ENCODE measurements at places on chromosomes 2 and 18.

DNA sequence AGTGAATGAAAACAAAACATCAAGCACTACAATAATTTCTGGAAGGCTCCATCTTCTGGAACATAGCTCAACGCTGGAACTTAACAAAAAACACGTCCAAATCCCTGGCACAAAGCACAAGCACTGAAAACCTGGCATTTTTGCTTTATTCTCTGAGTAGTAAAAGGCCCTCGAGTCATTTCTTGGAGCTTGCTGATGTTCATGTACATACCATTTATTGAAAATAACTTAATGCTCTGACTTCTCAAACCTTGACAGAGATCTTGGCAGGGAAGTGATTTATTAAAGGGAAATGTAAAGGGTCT lies 76.5 kb upstream of the STK17B start:
- no peak for DNase-seq

GRCh38 chr2:238465487-238466242 lies 38.9 kb downstream of the ASB1 start:
- no peak for DNase-seq

DNA sequence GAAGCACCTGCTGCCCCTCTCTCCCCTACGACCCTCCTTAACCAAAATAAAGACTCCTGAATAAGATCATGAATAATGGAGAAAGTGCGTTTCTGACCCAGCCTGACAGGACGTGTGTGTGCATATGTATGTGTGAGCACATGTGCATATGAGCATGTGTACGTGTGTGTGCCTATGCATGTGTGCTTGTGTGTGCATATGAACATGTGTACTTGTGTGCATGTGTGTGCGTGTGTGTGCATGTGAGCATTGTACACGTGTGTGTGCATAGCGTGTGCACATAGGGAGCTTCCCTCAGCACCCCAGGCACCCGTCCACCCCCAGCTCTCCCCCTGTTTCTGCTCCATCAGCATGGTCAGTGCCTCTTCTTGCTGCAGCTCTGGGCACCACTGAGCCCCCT lies 10.7 kb downstream of the KCNIP3 start:
- no peak for DNase-seq

DNA sequence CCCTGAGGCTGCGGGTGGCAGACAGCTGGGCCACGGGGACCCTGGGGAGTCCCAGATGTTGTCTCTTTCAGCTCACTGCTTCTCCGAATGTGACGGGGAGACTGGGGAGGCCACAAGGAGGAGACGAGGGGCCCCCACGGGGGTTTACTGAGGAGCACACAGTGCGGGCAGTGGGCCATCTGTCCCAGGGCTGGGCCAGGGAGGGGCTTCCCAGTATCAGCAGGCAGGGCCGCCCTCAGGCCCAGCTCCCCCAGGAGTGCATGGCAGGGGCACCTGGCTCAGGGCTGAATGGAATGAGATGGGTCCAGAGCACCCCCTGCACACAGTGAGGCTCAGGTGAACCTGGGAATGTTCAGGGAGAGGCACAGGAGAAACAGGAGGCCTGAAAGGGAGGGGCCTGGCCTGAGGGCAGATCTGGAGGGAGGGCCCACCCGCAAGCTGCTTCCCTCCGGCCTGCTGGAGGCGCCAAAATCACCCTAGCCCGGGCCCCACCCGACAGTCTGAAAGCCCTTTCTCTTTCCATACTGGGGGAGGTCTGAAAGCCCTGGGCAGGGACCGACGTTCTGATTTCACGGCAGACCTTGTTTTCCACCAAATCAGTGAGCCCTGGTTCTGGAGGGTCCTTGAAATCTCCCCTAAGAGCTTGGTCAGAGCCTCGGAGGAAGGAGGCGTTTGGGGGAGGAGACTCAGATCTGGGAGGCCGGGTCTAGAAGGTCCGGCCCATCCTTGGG lies 35.5 kb upstream of the PTMA start:
- no peak for DNase-seq

DNA sequence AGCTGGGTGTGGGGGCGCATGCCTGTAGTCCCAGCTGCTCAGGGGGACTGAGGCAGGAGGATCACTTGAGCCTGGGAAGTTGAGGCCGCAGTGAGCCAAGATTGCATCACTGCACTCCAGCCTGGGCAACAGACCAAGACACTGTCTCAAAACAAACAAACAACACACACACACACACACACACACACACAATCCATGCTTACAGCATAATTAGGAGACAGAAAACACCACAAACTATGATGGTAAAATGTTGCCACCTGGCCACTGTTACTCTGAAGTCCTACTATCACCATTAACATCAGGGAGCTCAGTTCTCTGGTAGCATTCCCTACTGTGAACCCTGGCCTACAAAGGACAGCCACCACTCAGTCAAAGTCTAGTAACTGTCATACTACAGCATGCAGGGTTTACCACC lies 18.3 kb downstream of the DNPEP start:
- no peak for DNase-seq

DNA sequence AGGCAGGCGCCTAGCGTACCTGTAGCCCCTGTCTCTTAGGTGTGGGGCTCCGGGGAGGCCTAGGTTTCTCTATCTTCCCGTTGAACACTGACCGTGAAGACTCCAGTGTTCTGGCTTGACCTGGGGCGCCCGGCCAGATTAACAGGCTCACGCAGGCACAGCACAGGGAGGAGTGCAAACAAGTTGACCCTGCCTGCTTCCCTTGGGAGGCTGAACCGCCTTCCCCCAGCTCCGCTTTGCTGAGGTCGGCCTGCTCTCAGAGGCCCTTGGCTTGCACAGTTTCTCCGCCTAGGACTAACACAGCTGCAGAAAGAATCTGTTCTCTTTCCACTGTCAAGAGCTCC lies 567 bp downstream of the PCYOX1 start:
- DNase-seq = no peak

DNA sequence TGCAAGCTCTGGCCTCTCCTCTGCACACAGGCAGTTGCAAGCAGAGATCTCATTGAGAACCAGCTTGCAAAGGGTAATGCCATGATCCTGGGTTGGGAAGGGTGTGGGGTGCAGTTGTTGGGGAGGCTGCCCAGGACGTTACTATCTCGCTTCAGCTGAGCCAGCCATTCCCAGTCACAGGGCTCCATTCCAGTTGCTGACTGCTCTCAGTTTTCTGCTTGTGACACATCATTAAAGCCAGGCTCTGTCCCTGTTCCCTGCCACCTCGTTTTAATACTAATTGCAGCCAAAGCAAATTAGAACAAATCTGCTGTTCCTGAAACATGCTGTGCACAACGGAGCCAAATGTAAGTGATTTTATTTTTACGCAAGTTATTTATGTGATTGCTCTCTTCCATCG lies 62.5 kb upstream of the SMAD2 start:
- no peak for DNase-seq

DNA sequence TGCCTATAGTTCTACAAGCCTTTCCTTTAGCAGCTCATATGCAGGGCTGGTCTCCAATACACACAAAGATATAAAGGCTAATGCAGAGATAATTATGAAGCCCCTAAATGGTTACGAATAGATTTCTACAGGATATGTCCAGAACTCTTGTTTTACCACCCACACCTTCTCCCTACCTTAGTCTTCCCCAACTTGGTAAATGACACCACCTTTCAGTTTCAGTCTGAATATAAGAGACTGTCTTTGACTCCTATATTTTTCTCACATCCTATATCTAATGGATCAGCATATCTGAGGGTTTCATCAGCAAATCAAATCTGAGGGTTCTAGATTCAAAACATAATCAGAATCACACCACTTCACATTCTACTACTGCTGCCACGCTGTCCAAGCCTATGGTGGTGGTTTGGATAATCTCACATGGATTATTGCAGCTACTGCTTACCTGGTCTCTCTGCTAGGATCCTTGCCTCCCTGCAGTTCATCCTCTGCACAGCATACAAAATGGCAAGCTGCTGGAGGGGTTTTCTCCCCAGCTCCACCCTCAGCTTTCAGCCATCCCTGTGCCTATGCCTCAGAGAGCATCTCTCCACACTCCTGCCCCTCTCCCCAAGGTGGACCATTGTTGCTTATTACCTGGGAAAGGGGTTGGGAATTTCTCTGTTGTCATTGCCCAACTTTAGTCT lies 178.0 kb upstream of the SPOPL start:
- DNase-seq = no peak

DNA sequence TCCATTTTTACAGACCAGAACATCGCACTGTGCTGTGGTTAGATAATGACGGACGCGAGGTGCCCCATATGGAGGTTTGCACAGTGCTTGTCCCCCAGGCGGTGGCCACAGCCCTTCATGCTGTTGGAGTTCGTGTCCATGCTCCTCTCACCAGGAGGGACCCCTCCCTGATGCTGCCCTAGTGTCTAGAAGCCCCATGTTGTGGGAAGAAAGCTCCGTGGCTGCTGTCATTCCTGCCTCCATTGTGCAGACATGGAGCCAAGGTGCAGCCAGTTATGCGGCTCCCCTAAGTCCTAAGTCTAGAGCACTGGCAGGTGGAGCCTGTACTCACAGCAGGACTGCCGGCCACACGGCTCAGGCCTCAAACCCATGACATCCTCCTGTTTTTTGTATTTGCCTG lies 464.9 kb downstream of the EIPR1 start:
- no peak for DNase-seq

- no peak for DNase-seq
Measured at GRCh38 chr2:104406261-104406726, 447.6 kb upstream of the POU3F3 start.

GRCh38 chr2:228613133-228613850 lies 431.8 kb upstream of the SPHKAP start:
- DNase-seq = no peak

DNA sequence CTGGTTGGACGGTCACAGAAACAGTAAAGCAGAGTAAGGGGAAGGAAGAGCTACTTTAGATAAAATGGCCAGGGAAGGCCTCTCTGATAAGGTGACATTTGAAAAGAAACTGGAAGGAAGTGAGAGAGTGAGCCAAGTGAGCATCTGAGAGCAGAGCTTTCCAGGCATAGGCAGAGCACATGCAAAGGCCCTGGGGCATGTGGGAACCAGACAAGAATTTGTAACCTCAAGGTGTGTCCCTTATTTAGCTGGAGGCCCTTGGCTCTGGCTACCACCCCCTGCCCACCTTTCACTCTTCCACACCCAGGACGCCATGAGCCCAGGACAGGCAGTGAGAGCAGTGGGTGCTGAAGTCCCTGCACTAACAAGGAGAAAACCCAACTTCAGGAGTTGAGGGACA lies 116.0 kb downstream of the CELF4 start:
- DNase-seq = no peak

DNA sequence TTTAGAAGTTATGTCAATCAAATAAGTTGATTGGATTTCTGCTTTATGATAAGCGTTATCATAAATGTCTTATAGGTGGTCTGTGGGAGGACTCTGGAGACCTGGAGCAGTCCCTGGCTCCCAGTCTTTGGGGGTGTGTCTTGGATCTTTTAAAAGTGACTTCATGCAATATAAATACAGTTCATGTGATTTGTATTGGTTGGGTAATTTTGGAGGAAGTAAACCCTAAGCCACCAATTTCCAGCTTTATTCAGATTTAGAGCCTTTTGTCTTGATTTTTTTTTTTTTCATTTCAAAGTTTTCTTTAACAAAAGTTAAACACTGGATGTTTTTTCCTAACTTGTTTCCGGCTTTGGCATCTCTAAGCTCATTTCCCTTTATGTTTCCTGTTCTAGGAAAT lies 68.8 kb downstream of the MAP4K4 start:
- no peak for DNase-seq

DNA sequence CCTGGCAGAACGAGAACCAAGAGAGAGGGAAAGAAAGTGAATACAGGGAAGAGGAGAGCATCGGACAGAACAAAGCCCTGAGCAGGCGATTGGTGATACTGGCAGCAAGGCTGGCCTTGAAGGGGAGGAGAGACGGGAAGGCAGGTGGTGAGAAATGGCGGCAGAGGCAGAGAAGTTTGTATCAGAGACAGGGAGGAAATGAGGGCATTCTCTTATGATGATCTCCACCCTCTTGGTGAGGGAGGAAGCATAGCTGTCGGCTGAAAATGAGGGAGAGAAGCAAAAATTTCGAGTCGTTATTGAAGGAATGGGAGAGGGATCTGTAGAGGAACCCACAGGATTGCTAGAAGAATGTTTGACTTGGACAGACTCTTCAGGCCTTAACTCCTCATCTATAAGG lies 80.6 kb downstream of the CLIP4 start:
- no peak for DNase-seq

- no peak for DNase-seq
Measured at GRCh38 chr2:202015471-202015870, 18.2 kb upstream of the FZD7 start.

DNA sequence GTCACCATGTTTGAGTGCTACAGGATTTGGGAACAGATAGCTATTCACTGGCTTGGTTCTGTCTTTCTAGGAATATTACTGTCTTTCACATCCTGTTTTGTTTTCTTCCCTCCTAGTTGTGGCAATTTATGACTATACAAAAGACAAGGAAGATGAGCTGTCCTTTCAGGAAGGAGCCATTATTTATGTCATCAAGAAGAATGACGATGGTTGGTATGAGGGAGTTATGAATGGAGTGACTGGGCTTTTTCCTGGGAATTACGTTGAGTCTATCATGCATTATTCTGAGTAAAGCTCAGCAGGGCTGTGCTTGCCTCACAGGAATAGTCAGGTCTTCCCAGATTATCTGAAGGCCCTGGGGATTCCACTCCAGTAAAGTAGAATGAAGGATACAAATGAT lies 98.9 kb downstream of the ABI2 start:
- DNase-seq = no peak

- DNase-seq = no peak
Measured at GRCh38 chr2:66317268-66317890, 117.5 kb upstream of the MEIS1 start.

DNA sequence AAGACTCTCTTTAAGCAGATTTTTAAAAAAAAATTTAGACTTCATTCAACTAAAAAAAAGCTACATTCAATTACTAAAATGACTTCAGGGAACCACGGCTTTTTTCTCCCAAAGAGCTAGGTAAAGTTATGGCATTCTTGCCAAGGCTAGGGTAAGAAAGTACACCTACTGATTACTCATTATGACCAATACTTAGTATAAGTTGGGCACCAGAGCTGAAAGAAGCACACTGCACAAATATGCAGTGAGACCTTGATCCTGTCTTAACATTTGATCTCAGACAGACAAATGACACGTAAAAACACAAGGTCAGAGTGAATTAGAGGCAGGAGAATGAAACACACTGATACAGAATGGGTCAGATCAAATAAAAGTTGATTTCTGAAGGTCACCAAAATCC lies 88.7 kb downstream of the THADA start:
- DNase-seq = no peak

- no peak for DNase-seq
Measured at GRCh38 chr18:31658670-31659575, 25.5 kb downstream of the B4GALT6 start.

- no peak for DNase-seq
Measured at GRCh38 chr2:197238043-197238365, 72.6 kb downstream of the ANKRD44 start.

DNA sequence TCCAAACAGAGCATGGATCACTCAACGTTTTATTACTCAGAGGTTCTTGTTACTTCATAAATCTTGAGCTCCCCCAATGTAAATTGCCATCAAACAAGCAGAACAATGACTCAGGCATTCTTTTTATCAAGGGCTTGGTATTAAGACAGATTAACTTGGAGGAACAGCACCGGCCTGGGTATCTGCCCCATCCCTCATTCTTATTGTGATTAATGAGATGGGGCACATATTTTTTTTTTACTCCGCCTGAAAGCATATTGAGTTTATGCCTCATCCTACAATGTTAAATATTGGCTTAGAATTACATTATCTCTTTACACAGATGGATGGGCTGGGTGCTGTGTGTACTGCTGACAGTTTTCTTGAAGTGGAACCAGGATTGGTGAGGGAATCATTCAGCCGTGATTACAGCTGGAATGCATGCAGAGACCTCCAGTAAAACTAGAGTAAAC lies 387.3 kb downstream of the CLIP4 start:
- no peak for DNase-seq
